ENCODE measurements at places on chromosomes 12 and 14. TPM values are rescaled to one million over a fixed set of nuclear protein-coding genes. Genes with fewer than 3 reads are reported as not detected.

P2RX7 gene
- polyA plus RNA-seq = 2.4 TPM

GRCh38 chr14:29463727-29464395, 463.8 kb downstream of the PRKD1 start:
- no peak for DNase-seq

DNA sequence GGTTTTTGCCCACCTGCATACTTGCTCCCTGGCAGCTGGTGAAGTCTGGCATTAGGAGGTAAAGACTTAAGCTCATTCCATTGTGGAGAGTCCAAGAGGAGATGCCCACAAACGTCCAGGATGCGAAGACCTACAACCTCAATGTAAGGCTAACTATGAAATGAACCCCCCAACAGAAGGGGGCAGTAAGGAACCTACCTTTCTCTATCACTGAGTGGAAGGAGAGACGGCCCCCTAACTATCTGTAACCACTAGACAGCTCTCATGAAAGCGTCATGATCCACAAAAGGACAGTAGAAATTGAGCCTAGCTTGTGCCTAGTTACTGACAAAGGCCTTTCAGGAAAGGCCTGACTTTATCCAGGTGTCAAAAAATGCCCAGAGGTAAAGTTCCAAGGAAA, 55.3 kb downstream of the ZFYVE21 start:
- no peak for DNase-seq

DNA sequence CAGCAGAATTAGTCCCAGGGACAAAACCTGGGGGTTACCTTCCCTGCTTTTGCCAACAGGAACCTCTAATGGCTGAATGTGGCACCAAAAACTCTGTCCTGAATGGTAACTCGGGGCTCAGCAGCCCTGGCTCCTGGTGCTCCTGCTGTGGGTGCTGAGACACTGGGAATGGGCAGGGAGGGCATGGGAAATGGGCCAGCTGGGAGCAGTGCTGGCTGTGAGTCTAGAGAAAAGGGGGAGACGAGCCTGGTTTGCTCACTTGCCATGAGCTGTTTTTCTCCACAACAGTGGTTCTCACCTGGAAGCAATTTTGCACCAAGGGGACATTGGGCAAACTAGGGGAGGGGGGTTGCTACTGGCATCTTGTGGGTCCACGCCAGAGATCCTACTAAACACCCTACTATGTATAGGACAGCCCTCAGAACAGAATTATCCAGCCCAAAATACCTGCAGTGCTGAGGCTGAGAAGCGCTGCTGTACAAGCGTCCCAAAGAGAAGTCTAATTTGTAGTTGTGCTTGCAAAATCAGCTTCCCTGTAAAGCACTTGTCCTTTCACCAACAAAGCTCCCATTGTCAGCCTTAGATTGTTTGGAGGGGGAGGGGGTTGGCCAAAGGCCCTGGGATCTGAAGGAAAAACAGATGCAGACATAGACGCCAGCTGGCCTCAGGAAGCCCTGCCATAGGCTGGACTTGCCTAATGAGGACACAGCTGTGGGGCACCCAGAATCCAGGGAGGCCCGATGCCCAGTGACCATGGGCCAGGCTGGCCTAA, 3.6 kb downstream of the LRRC74A start:
- DNase-seq = no peak

DNA sequence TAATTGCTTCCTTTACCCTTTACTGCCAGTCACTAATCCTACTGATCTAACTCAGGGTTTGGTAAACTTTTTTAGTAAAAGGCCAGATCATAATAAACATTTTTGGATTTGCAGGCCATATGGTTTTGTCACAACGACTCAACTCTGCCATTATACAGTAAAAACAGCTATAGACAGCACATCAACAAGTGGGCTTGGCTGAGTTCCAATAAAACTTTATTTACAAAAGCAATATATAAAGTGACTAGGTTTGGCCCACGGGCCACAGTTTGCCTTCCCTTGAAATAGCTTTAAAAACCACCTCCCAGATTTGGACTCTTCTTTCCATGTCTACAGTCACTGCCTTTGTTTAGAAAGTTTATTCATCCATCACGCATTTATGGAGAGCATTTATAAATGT, 146.9 kb downstream of the NTF3 start:
- DNase-seq = no peak

DNA sequence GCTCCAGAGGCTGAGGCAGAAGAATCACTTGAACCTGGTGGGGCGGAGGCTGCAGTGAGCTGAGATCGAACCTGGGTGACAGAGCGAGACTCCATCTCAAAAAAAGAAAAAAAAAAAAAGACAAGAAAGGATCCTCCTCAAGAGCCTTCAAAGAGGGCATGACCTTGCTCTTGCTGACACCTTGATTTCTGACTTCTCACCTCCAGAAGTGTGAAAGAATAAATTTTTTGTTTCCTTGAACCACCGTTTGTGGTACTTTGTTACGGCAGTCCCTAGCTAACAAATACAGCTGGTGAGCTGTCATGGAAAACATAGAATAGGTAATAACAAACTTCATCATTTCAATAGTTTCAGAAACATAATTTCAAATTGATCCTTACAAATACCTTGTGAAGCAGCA, 1.9 kb upstream of the ACTR10 start:
- DNase-seq = no peak

CRIP1 gene
- 68.3 TPM for polyA plus RNA-seq

OR11G2 gene
- polyA plus RNA-seq = not detected

LBHD2 gene
- polyA plus RNA-seq = not detected

DNA sequence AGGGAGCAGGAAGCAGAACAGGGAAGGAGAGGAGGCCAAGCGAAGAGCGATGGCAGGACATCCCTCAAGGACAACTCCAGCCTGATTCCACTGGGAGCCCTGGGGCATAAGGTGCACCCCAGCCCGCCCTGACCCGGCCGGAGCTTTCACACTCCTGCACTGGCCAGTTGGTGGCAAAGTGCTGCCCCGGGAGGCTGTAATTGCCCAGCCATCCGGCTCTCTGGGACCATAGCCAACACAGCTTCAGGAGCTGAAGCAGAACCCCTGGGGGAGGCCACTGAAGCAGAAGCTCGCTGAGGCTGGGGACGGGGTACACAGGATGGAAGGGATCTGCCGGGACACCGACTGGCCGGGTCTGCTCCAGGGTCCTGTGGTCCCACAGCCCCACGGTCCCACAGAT, 41.9 kb upstream of the BEGAIN start:
- no peak for DNase-seq

DNA sequence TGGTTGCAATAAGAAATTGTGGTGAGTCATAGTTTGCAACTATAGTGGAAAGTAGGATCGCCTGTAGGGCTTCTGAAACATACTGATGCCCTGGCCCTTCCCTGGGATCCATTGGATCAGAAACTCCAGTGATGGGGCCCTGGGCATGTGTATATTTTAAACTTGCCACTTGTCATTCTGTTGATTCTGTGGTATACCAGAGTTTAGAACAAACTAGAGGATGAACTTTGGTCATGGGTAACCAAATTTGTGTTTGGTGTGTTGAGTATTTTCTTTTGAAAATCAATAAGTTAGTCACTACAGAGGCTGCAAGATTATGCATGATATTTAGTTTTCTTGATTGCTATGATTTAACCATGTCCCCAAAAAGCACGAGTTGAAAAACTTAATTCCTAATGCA, 142.2 kb downstream of the SLC15A5 start:
- DNase-seq = no peak

DNA sequence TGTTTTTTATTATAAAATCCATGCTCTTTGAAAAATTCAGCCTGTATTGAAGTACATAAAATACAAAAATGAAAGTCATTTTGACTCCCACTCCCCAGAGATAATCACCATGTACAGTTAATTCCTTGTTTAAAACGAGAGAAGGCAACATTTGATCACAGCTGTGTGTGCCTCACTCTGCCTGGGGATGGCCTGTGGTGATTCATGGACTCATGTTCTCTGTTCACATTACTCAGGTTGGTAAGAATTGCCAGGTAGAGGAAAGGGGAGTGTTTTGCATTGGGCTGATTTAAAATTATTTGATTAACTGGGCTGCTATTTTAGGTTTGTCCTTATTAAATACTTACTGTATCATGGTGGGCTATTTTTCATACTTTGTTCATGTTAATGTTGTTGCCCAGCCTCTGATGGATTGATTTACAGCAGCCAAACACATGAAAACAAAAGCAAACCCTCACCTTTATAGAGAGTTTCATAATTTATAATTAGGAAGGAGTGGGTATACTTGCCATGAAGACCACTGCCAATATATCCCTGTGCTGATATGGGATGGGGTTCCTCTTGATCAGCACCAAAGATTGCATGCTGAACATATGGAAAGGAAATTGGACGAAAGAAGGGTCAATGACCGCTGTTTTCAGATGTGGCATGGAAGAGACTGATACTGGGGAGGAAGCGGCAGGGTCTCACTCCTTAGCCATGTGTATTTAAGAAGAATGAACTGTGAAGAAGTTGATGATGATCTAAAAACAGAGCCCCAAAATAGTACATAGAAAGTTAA, 3.0 kb downstream of the ZBTB1 start:
- DNase-seq = no peak

- no peak for DNase-seq
Measured at GRCh38 chr14:71209888-71210287, 302.6 kb downstream of the PCNX1 start.

- no peak for DNase-seq
Measured at GRCh38 chr12:15829255-15829654, 40.1 kb upstream of the EPS8 start.

GRCh38 chr14:90301668-90302090, 30.1 kb downstream of the NRDE2 start:
- DNase-seq = peak; percentile 35

GRCh38 chr12:111976291-111976690, 36.7 kb downstream of the TMEM116 start:
- no peak for DNase-seq

REM2 gene
- polyA plus RNA-seq = 0.81 TPM

DNA sequence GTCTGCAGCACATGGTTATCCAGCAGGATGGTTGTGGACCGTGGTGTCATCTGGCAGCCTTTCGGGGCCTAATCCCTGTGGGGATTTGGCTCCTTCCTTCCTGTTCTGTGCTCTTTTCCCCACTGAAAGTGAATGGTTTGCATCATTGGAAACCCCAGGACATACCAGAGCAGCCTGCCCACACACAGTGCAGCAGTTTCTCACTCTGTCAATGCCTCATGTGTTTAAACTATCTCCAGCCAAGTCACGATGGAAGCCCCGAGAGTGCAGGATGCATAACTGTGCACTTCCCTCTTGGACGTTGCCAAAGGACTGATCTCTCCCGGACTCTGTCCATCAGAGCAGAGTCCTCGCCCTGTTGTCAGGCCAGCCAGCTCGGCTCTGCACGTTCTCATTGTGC, 29.0 kb upstream of the AMN start:
- peak; percentile 55 for DNase-seq

- DNase-seq = no peak
Measured at GRCh38 chr12:5480938-5481303, 49.0 kb downstream of the NTF3 start.

MANSC4 gene
- 0.36 TPM for polyA plus RNA-seq

DNA sequence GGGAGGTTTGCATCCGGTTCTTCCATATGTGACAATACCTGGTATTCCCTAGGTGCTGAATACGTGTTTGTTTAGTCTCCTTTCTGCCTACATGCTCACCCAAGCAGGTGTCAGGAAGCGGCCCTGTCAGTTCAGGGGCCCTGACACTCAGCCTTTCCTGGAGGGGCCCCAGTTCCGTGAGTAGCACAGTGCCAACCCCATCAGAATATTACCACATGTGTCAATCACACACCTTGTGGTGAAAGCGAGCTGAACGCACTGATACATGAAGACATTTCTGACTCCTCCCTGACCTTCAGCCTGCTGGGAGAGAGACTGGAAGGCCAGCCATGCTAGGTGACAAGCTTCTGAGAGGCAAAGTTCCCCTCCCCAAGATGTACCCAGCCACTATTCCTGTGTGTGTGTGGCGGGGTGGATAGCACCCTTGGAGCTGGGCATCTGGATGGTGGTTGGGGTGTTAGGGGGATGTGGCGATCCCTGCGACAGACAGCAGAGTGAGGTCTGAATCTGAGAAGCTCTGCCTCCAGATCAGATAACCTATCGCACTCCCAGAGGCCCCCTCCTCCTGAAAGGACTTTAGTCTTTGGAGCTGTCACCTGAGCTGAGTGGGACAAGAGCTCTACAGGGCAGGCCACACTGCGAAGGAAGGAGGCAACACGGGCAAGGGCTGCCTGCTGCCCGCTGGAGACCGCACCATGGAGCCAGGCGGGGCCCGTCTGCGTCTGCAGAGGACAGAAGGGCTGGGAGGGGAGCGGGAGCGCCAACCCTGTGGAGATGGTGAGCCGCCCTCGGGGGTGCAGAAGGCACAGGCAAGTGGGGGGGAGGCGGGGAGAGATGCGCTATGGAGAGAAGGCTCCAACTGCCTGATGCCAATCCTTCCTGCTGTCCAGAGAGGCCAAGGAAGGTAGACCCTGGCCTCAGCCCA, at the start of gene SOAT2:
TSS of gene SOAT2 (plus strand) at position 604 of the 925 bp plus-strand sequence. CDS start at position 696, 92 bp downstream.
- no peak for DNase-seq

BAZ2A gene
- polyA plus RNA-seq = 95.7 TPM

- no peak for DNase-seq
Measured at GRCh38 chr14:39276005-39276404, 42.3 kb downstream of the MIA2 start.

GRCh38 chr12:99224237-99224636, 423.3 kb upstream of the GARIN6 start:
- DNase-seq = no peak

AMDHD1 gene
- polyA plus RNA-seq = 0.89 TPM

BICD1 gene
- 17.9 TPM for polyA plus RNA-seq

GRCh38 chr12:104747955-104748354, 210.1 kb downstream of the SLC41A2 start:
- no peak for DNase-seq

DNA sequence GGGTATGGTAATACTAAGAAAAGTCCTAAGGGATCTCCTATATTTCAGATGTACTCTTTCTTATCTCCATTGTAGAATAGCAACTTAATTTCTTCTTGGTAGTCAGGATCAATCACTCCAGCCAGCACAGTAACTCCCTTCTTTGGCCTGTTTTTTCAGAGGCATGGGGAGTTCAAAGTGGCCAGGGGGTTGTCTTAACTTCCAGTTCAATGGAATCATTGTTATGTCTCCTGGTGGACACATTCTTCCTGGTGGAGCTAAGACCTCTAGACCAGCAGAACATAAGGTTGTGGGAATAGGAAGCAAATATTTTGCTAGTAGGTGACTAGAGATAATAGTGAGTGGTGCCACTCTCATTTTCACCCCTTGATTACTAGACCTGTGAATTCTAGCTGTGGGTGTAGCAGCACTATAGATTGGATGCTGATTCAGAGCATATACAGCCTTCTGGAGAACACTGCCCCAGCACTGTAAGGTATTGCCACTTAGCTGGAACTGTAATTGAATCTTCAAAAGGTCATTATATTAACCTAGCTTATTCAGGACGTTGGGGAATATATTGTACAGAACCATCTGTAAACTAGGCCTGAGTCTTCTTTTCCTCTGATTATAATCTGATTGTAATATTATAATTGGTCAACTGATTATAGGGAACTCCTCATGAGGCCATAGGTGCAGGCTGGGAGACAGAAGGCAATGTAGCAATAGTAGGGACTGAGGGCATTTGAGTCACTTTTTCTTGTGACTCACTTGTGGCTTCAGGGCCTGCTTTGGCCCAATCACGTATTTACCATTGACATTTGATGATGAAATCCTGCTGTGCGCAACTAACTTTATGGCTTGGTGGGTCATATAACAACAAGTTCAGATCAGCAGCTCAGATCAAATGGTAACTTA, 60.2 kb upstream of the ATP2B1 start:
- no peak for DNase-seq
